ENCODE measurements at places on chromosomes 6 and 20.

- DNase-seq = no peak
Observed at GRCh38 chr20:37803438-37804307, 99.3 kb upstream of the VSTM2L start.

DNA sequence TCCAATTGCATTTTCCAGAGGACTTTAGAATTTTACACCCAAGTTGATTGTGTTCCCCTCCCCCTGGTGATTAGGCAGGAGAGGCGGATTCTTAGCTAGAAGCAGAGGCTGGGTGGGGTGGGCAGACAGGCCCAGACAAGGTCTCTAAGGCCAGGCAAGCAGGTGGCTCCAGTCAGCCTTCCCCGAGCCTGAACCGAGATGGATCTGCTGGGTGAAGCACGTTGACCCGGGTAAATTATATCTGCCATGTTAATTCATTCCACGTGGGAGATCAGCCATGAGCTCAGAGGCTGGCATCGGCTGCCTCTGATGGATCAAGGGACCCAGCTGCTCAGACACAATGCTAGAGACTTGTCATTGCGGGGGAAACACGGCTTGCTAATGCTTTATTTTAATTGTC is 159.5 kb upstream of the MAFB start:
- DNase-seq = no peak

- DNase-seq = no peak
Observed at GRCh38 chr20:63508072-63508768, 9.3 kb upstream of the EEF1A2 start.

DNA sequence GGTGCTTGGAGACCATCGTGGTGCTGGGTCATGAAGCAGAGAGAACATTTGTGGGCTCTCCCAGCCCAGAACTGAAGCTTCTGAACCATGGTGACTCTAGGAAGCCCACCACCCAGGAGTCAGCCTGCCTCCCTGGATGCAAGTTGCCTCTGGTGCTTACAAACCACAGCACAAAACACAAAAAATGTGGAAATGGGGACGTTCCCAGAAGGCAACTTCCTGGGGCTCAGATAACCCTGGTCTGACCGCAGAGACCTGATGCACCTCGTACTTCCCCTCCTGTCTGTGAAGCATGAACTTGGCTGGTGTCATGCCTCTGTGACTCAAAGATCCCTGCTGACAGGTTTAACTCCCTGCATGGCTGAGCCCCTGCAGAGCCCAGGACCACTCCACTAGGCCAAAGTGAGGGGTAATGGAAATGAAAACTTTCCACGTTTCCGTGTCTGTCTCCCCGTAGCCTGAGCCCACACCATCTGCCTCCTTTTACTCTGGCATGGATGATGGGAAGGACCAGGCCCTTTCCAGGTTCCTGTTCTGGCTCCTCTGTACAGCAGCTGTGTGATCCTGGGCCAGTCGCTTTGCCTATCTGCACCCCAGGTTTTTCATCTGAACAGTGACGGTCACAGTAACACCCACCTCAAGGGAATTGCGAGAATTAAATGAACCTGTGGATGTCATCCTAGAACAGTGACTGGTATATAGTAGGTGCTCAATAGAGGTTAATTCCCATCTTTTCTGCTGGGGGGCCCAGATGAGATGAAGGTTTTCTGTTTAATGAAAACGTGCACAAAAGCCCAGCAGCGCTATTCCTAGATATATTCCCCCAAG is 57.7 kb downstream of the PPP1R16B start:
- DNase-seq = no peak

GRCh38 chr6:142823256-142823902 is 121.6 kb downstream of the HIVEP2 start:
- no peak for DNase-seq

GRCh38 chr20:32570401-32571190 is 14.5 kb downstream of the NOL4L start:
- DNase-seq = no peak

DNA sequence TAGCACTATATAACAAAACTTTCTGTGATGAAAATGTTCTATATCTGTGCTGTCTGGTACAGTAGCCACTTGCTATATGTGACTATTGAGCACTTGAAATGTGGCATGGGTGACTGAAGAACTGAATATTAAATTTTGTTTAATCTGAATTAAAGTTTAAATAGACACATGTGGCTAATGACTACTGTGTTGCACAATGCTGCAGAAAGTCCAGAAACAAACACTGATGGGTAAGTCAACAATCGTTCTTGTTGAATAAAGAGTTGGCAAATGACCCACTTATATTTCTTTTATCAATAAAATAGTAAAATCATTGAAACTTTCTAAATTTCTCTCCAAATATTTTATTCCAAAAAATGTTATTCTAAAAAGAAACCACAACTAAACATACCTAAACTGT is 81.8 kb downstream of the PROKR2 start:
- DNase-seq = no peak

GRCh38 chr6:35736253-35736894 is 458 bp upstream of the ARMC12 start:
- DNase-seq = peak; percentile 81

DNA sequence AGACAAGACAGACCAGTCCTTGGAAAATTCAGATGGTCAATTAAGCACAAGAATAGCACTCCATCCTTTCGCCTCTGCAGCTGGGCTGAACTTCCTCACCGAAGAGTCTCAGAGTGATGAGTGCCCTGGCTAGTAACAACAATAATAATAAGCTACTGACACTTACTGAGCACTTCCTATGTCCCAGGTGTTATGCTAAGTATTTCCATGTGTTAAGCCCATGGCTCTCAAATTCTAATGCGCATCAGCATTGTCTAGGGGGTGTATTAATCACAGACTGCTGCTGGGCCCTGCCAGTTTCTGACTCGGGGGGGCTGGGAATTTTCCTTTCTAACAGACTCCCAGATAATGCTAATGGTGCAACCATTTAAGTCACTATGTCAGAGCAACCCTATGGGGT is 118.2 kb upstream of the LRFN2 start:
- DNase-seq = no peak

- no peak for DNase-seq
Observed at GRCh38 chr20:51926670-51927305, 124.5 kb upstream of the SALL4 start.

- no peak for DNase-seq
Observed at GRCh38 chr6:101740631-101741030, 347.1 kb downstream of the GRIK2 start.
